ENCODE measurements at places on chromosomes 4 and X.

DNA sequence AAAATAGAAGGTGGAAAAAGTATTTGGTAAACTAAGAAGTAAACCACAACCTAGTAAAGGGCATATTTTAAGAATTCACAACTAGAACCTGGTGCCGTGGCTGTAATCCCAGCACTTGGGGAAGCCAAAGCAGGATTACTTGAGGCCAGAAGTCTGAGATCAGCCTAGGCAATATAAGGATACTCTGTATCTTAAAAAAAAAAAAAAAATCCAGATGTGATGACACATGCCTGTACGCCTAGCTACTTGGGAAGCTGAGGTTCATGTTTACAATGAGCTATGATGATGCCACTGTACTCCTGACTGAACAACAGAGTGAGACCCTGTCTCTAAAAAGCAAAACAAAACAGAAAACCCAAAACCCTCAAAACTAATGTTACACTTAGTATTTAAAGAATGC, 294.9 kb upstream of the ZCCHC13 start:
- no peak for DNase-seq

GRCh38 chr4:108181704-108182103, 13.0 kb upstream of the LEF1 start:
- DNase-seq: no peak

DNA sequence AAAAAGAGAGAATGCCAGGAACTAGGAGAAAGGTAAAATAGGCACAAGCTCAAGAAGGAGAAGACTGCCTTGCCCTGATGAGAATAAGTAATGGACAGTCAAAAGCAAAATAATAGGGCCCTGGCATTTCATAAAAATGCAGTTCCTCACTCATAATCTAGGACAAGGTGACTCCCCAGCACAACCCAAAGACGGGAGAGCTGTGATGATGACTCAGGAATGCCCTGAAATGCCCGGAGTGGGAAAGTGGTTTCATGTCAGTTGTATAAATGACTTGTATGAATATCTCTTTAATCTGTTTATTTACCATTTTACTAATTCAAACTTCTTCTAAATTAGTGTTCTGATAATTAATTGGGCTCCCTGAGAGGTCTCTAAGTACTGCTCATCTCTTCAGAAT, 28.8 kb upstream of the SETD7 start:
- no peak for DNase-seq

DNA sequence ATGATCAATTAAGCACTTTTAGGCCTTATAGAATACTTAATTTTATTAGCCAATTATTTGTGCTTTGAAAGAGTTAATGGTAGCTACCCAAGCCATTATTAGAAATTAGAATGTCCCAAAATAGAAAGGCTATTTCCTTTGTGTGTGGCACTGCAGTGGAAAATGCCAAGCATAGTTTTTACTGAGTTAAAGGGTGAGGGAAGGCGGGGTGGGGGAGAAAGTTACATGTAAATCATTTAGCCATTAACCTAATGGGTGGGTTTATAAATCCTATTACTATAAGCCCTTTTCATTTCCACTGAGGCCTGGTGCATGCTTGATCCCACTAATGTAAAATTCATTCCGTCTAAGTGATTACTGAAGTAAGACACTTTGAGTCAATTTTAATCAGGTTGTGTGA, 105.8 kb downstream of the POLA1 start:
- no peak for DNase-seq

DNA sequence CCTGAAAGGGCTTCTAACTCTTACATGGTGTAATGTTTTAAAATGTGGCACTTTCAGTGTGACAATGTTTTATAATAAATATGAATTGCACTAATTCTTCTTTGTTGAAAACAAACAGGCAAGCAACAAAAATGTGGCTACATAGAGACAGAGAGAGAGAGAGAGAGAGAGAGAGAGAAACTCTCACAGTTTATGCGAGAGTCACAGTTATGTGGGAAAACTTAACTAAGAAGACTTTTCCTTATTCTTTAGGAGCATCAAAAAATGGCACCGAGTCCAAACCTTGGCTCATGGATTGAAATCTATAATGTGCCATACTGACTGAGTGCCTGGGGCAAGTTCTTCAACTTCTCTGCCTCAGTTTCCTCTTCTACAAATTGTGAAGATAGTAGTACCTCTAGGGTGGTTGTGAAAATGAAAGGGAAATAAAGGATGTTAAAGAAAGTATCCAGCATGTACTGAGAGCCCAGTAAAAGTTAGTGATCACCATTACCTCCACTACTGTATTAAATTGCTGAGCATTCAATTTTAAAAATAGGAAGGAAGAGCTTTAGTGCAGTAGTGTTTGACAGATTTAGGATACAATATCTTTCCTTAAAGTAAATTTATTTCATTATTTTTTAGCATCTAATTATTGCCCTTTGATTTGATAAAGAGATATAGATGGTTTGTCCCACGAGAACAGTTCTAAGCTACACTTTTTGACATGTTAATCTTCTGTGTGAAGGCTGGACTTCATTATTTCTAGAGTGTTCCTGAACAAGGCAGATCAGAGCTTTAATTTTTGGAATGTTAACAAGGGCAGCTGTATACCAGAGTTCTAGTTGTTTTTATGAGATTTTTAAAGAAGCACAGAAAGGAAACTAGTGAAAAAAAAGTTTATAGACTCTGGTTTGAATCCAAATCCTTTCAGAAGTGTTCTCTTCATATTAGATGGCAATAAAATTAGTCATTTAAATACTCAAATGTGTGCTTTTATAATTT, 187.5 kb upstream of the ANK2 start:
- DNase-seq: no peak

DNA sequence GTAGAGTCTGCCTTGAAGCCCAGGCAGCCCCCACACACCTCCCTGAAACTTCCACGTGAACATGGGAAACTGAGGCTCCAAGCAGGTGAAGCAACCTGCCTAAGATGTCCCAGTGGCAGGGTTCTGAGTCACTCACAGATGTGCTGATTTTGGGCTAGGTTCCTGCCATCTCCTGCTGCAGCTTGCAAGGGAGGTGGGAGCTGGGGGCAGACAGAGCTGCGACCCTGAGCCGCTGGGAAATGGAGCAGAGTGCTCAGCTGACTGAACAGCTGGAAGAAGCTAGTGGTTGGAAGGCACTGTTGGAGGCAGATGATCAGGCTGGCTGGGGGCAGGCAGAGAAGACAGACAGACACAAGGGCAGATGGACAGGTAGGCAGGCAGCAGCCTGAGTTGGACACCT, 3.6 kb upstream of the FATE1 start:
- DNase-seq: no peak

DNA sequence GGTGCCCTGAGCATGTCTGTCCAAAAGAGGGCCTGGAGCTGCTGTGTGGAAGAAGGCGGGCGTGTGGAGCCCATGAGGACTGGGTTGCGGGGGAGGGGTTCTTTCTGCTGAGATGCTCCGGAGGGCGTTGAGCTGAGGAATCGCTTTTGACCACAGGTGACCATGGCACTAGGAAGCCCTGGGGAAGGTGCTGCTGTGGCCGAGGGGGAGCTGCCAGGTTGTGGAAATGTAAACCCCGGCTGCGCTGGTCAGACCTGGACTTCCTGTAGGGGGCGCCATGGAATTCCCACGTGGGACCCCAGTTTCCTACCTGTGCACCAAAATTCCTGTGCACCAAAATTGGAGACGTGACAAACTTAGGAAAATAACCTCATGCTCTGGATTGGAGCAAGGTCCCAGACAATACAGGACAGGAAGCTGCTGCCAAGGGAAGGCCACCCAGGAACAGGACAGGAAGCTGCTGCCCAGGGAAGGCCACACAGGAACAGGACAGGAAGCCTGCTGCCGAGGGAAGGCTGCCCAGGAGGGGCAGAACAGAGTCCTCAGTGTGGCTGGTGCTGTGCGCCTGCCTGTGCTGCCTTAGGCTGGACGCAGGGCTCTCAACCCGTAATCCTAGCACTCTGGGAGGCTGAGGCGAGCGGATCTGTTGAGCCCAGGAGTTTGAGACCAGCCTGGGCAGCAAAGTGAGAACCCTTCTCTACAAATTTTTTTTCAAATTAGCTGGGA, 28.4 kb upstream of the UVSSA start:
- DNase-seq: no peak

DNA sequence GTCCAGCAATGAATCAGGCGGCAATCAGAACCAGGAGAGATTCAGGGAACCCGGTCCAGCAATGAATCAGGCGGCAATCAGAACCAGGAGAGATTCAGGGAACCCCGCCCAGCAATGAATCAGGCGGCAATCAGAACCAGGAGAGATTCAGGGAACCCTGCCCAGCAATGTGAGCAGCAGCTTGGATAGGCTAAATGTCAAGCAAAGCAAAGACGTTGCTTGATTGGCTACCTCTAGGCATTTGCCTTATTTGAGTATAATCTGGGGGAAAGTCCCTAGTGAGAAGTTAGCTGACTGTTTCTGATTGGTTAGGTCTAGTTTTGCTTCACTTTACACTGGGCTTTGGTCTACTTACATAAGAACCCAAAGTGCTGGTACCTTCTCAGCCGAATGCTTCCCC, 1212.2 kb upstream of the TENM3 start:
- DNase-seq: no peak

DNA sequence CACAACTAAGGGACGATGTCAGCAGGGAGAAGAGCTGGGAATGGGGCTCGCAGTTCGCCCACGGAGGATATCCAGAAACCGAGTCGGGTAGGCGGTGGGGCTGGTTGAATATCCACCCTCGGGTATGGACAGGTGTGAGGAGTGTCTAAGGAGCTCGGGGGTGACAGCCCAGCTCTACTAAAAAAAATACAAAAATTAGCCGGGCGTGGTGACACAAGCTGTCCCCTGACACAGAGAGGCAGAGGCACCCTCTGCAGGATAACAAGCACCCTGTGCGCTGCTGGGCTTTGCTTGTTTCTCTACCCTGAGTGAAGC, 12.2 kb upstream of the ASMTL start:
- no peak for DNase-seq

DNA sequence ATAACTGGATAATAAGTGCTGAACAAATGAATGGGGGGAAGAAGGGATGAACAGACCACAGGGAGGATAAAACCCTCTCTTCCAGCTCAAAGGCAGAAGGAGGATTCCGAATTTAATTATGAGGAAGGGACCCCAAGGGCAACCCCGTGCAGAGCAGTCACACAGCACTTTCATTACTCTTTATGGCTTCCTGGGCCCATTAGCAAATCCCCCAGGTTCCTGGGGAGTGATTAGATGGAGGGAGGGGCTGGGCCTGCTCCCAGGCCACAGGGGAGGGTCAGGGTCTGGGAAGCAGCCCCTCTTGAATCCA, 67.1 kb downstream of the PPP2R2C start:
- DNase-seq: no peak

DNA sequence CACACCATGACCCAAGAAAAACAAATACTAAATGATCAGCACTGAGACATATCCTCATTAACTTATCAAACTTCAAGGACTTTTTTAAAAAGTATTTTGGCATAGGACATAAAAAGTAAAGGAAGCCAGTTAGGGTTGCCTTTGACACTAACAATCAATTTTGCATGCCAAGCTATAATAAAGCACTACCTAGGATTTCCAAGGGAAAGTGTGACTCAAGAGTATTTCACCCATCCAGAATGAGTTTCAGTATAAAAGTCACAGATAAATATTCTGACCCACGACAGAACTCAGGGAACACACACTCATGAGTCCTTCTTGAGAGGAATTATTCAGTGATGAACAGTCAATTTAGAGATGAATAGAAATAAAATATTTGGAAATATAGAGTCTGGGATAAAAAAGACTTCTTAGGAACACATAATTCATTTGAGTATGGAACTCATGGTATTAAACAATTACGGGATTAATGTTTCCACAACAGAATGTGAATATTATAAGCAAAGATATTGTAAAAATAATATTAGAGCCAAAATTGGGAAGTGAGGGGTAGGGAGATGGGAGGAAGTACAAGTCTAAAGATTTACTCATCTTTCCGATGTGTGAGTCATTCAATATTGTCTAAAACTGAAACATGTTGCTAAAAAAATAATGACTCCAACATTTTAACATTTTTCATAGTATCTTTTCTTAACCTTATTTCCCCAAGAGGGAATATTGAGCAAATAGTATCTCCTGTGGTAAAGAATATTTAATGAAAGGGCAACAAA, 143.5 kb upstream of the LNX1 start:
- no peak for DNase-seq

GRCh38 chrX:34218063-34218462, 85.9 kb upstream of the FAM47A start:
- no peak for DNase-seq

DNA sequence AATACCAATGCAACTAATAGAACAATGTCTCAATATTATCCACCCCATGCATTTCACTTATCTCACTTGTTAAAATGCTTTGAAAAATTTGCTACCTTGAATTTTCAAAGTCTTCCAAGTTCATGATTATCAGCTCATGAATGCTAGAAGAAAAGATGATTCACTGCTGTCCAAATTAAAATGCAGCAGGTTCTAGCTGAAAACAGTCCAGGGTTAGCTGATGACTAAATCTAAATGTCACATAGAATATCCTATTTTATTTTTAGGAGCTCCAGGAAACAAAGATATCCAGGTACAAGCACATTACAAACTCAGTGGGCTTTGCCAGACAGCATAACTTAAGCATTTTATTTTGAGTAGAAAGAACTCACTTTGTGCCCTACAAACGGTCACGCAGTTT, 38.0 kb upstream of the SPARCL1 start:
- DNase-seq: no peak

- DNase-seq: no peak
Measured at GRCh38 chrX:9286234-9286633, 178.6 kb upstream of the TBL1X start.

DNA sequence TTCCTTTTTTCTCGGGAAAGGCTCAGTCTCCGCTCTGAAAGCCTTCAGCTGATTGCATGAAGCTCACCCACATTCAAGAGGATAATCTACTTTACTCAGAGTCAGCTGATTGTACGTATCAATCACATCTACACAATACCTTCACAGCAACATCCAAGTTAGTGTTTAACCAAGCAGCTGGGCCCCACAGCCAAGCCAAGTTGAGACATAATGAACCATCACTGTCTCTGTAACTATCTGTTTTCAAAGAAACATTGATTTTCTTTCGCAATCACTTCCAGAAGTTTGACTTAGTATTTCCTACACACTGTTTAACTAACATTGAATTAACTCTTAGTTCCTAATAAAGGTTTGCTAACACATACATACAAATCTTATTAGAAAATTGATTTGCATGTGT, 40.3 kb downstream of the RWDD4 start:
- no peak for DNase-seq

- no peak for DNase-seq
Measured at GRCh38 chr4:135267148-135267865, 1065.7 kb upstream of the PABPC4L start.

DNA sequence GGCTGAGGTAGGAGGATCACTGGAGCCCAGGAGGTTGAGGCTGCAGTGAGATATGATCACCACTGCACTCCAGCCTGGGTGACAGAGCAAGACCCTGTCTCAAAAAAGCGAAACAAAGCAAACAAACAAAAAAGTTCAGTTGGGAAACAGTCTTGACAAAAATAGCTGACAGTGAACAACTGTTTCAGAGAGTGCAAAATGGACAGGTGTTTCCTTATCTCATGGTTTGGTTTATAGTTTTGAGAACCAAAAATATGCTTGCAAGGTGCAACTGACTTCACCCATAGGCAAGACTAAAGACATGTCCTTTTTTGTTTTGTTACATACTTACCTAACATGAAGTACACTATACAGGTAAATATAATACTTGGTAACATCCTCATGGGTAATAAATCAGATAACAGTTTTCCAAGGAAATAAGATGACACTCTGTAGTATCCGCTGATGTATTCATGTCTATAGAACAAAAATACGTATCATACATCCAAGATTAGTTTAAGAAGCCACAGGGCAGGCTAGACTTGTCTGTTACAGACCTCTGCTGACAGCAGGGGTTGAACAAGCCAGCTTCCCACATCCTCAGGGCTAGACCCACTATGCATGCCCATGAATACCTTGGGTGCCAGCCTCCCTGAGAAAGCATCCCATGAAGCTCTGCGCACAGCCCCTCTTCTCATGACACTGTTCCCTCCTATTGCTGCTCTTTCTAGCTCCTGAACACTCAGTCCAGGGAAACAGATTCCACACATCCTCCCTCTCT, 59.3 kb downstream of the ABCG2 start:
- no peak for DNase-seq

Data from central memory CD4-positive, alpha-beta T cell (primary cell).